B cell (primary cell): ENCODE measurements at places on chromosomes 7 and 10. TPM values are rescaled to one million over a fixed set of nuclear protein-coding genes. Genes with fewer than 3 reads are reported as not detected.

DNA sequence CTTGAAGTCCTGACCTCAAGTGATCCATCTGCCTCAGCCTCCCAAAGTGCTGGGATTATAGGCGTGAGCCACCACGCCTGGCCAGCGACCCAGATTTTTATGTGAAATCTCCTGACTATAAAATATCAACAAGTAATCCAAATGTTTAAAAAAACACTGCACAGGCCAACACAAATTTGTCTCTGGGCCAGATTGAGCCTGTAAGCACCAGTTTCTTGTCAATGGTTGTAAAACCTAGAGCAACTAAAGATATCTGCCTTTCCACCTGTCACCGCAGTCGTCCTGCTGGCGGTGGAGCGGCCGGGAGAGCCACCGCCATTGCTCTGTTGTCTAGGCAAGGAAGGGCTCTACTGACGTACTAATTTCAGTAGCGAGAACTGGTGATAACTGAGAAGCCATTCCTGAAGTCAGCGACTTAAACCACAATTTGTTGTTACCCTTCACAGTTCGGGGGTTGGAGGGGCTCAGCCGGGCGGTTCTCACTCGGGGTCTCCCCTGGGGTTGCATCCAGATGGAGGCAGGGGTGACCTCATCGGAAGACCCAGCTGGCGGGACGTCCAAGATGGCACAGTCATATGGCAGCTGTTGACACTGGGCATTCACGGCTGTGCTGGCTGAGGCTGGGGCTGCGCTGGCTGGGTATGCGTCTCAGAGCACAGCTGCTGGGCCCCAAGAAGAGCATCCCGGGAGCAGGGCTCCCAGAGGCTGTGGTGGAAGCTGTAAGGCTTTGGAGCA, 55.2 kb upstream of the PDGFA start:
- DNase-seq = no peak

GRCh38 chr10:6987536-6987945, 407.5 kb upstream of the PRKCQ start:
- no peak for DNase-seq

DNA sequence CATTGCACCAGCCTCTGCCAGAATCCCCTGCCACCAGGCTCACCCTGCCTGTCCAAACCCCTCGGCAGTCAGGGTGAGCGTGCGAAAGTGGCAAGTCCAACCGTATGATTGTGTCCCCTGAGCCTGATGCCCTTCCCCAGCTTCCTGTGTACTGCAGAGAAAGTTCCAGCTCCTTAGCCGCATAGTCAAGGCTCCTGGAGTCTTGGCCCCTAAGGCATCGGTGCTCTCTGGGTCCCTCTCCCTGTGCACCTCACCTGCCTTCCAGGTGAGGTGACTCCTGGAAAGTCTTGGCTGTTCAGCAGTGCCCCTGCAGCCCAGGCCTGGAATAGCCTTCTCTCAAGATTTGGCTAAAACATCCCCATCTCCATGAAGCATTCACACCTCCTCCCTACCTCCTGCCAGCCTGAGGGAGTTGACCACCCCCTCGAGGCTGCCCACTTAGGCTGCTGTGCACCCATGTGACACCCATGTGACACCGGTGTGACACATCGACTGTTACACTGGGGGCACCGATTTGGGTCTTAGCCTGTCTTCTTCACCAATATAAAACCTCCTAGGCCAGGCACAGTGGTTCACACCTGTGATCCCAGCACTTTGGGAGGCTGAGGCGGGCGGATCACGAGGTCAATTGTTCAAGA, 56.1 kb upstream of the ELN start:
- no peak for DNase-seq

- DNase-seq = peak; percentile 44
These were observed 214.4 kb downstream of the FAM107B start for GRCh38 chr10:14560274-14560673.

DNA sequence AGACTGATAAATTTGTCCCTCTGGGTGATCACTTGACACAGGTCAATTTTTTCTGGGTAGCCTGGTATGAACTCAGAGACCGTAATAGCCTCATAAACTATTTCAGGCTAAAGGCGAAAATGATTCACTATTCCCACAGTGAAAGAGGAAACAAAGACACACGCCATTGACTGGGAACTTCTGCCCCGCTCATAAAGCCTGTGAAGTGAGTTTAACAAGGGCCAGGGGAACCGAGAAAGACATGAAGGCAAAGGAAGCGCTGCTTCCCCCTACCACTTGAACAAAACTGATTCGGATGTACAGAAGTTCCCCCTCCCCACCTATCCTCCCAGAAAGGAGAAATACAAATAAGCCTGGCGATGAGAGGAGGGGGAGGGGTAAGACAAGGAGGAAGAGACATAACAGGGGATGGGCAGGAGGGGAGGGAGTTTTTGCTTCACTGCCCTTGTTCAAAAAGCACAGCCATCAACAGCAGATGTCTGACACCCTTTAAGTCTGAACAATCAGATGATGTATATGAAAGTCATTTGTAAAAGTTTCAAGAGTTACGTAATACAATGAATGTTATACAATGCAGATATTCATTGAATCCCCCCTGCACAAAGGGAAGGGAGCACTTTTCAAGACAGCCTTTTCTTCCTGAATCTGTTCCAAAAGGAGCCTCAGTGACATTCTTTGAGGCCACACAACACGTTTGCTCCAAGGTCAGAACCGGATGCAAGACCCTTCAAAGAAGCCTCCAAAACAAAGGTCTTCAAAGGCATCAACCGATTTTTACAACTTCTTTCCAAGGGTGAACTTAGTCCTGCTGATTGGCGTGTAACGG, 734 bp downstream of the ABCB4 start:
- peak; percentile 89 for DNase-seq

Gene HNRNPA2B1
- total RNA-seq = 524 and 536 TPM in 2 replicates
